Adrenal gland (tissue), 19 donors: ENCODE measurements at places on chromosomes 6 and 20.
A peak's percentile ranks its signal among the peaks of the same experiment; 100 is the strongest.

DNA sequence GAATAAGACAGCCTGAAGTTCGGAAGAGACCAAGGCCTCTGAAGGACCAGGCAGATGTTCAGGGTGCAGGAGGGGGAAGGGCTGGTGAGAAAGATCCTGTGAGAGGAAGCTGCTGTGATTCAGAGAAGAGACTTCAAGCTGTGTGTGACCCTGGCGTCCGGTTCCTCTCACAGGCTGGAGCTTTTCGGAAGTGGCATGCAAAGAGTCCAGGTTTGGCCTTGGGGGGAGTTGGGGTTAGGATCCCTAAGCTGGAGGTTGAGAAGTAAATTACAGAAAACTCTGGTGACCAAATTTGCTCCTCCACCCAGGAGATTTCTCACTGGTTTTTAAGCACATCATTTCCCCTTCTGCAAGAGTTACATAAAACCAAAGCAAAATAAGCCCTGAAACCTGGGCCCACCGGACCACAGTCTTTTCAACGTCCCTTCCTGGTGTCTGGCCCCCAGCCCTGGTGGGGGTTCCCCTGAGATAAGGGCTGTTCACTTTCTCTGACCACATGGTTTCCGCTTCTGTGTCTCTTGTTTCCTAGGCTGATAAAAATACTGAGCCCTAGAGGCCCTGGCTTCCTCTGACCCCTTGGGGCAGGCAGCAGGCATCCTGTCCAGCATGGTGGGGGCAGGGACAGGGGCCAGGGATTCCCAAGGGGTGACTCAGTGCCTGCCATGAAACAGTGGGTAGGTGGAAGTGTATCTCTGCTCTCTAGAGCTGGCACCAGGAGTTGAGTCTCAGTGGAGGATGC is 12.0 kb upstream of the LTA start:
- peak; percentile 76 for DNase-seq
- peak overlapping the region; percentile 76 for H3K27ac ChIP-seq
- no peak overlapping the region for H3K4me3 ChIP-seq
- peaks cover 16% of the 10 kb centered on the region for H3K4me1 ChIP-seq

- H3K4me3 ChIP-seq: no peak overlapping the region
- H3K27me3 ChIP-seq: no peaks in the 10 kb centered on the region
- DNase-seq: no peak
- H3K27ac ChIP-seq: peak overlapping the region; percentile 83
- peaks cover 26% of the 10 kb centered on the region for H3K4me1 ChIP-seq
- H3K36me3 ChIP-seq: peaks cover 14% of the 10 kb centered on the region
Observed at GRCh38 chr20:38157635-38158495, 7.2 kb downstream of the TGM2 start.

DNA sequence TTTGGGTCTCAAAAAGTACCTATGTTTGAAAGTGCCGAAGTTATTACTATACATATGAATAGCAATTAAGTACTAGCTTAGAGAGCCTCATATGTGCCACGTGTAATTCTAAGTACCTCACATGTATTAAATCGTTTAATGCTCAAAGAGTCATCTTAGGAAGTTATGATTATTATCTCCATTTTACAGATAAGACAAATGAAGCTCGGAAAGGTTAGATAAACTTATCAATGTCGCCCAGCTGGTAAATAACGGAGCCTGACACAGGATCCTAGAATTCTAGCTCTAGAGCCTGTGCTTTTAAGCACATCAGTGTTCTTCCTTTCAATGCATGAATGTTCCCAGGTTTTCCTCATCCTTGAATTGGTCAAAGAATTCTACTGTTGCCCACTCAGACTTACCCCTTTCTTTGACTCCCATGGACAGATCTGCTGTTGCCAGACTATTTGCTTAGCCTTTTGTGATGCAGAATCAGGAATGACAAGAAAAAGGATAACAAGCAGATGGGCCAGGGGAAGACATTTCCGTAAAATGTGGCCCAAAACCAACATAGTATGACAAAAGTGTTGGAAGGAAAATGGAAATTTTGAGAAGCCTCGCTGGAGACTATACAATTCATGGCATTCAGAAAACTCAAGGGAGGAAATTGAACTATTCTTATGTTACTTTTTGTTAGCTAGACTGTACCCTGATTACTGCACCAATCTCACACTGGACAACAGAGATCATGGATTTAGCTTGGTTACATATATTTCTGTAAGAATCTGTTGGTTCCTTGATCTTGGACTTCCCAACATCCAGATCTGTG is 237.1 kb upstream of the CITED2 start:
- DNase-seq: no peak
- no peaks in the 10 kb centered on the region for H3K36me3 ChIP-seq
- H3K4me3 ChIP-seq: no peak overlapping the region
- no peak overlapping the region for H3K27ac ChIP-seq

DNA sequence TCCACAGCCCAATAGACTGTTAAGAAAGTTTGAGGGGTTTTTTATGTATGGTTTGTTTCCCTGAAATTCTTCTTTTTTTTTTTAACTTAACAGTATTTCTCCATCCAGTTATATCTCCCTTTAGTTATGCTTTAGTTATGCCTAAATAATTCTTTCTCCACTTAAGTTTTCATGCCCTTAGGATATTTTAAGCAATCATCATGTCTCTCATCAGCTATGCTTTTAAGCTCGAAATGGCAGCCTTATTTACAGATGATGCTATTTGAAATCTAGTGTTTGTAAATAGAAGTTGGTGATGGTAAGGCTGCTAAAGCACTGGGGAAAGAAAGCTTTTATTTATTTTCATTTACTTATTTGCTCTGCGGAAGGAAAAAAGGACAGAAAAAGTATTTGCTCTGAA is 439.3 kb downstream of the TFAP2B start:
- no peaks in the 10 kb centered on the region for H3K27me3 ChIP-seq
- H3K36me3 ChIP-seq: no peaks in the 10 kb centered on the region
- no peak overlapping the region for H3K27ac ChIP-seq
- no peak overlapping the region for H3K4me3 ChIP-seq

DNA sequence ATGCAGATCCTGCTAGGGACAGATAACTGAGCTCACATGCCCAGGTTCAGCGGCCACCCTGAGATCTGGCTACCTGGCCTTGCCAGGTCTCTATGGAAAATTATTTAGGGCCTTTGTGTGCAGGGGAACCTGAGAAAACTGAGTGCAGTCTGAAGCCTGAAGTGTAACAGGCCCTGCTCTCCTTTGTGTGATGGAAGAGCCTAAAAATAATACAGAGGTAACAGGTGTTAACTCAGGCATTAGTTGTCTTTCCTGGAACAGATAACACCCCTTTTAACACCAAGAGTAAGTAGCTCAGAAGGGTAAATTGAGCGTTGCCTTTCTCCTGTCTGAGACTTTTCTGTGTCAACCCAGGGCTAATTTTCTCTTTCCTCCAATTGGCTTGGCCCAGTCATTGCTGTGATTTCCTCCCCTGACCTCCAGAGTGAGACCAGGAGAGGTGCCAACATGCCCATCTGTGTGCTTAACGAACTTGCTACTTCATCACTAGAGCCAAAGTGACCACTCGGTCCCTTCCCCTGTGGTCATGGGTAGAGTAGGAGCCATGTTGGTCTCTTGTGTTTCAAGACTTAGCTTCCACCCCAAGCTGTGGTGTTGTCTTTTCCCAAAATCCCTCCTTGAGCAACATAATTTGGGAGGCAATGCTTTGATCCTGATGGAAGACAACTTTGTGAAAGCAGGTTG is 304.4 kb upstream of the JAG1 start:
- no peak overlapping the region for H3K27ac ChIP-seq
- peaks cover 5% of the 10 kb centered on the region for H3K4me1 ChIP-seq
- no peaks in the 10 kb centered on the region for H3K36me3 ChIP-seq
- no peaks in the 10 kb centered on the region for H3K27me3 ChIP-seq
- H3K4me3 ChIP-seq: no peak overlapping the region
- no peak for DNase-seq

DNA sequence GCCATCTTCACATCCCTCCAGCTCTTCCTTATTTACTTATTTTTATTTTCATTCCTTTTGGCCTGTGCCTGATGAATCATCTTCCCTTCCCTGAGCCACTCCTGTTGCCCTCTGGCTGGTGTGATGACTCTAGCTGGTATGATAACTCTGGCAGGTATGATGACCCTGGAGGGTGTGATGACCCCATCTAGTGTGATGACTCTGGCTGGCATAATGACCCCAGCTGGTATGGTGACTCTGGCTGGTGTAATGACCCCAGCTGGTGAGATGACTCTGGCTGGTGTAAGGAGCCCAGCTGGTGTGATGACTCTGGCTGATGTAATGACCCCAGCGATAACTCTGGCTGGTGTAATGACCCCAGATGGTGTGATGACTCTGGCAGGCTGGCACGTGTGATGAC is 426.8 kb downstream of the QKI start:
- no peak overlapping the region for H3K4me3 ChIP-seq
- DNase-seq: no peak
- no peak overlapping the region for H3K27ac ChIP-seq
- H3K36me3 ChIP-seq: no peaks in the 10 kb centered on the region
- H3K27me3 ChIP-seq: no peaks in the 10 kb centered on the region

DNA sequence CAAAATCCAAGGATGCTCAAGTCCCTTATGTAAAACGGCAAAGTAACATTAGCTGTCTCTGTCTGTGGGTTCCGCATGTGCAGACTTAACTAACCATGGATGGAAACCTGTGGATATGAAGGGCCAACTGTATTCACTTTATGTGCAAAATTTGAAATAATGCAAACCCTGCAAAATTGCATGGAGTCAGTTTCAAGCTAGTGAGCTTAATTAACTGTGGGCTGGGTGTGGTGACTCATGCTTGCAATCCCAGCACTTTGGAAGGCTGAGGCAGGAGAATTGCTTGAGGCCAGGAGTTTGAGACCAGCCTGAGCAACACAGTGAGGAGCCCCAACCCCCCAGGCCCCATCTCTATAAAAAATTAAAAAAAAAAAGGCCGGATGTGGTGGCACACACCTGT is 81.4 kb downstream of the ANKS1A start:
- H3K36me3 ChIP-seq: no peaks in the 10 kb centered on the region
- H3K4me3 ChIP-seq: no peak overlapping the region
- DNase-seq: no peak
- no peaks in the 10 kb centered on the region for H3K4me1 ChIP-seq
- H3K27me3 ChIP-seq: no peaks in the 10 kb centered on the region

DNA sequence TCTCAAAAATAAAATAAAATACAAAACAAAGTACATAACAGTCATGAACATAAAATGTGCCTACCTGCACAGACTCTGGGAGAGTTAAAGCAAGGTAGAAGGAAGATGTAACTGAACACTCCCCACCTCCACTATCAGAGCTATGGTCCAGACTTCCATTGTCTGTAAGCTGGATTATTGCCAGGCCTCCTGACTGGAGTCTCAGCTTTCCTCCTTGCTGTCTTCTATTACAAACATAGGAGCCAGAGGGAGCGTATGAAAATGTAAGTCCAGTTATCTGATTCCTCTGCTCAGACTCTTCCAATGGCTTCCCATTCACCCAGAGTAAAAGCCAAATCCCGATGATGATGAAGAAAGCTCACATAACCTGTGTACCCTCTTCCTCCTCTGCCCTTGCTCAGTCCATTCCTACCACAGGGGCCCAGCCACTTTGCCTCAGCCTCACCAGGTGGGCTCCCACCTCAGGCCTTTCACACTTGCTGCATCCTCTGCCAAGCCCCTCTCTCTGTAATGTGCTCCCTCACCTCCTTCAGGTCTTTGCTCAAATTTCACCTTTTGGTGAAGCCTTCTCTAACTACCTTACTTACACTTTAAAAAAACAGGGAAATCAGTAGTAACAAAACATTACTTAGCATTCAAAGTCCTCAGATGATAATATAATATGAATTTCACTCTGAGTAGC is 194.1 kb downstream of the RIMS1 start:
- no peak overlapping the region for H3K27ac ChIP-seq
- H3K27me3 ChIP-seq: peaks cover 3% of the 10 kb centered on the region
- H3K4me3 ChIP-seq: no peak overlapping the region
- H3K36me3 ChIP-seq: no peaks in the 10 kb centered on the region
- H3K4me1 ChIP-seq: no peaks in the 10 kb centered on the region
- DNase-seq: no peak

DNA sequence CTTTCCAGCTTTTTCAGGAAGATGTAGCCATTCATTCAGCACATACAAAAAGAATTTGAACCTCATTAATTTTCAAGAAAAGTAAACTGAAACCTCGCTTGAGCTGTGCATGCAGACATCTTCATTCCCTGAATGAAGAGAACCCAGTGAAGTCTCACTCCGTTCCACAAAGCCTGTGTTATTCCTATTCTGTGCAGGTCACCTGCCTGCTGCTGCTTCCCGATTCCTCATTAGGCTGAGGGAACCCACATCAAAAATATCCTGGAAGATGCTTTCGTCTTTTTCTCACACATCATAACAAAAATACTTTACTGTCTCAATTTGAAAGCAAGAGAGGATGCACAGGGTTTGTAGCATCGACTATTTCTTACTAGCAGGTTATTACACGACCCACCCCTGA is 40.1 kb downstream of the TRMT6 start:
- no peak overlapping the region for H3K4me3 ChIP-seq
- H3K36me3 ChIP-seq: no peaks in the 10 kb centered on the region
- H3K27me3 ChIP-seq: no peaks in the 10 kb centered on the region
- no peak overlapping the region for H3K27ac ChIP-seq
- DNase-seq: no peak

GRCh38 chr20:33744773-33745385 is 13.1 kb downstream of the ZNF341 start:
- H3K27ac ChIP-seq: no peak overlapping the region
- H3K4me3 ChIP-seq: no peak overlapping the region
- no peaks in the 10 kb centered on the region for H3K4me1 ChIP-seq
- H3K27me3 ChIP-seq: no peaks in the 10 kb centered on the region

DNA sequence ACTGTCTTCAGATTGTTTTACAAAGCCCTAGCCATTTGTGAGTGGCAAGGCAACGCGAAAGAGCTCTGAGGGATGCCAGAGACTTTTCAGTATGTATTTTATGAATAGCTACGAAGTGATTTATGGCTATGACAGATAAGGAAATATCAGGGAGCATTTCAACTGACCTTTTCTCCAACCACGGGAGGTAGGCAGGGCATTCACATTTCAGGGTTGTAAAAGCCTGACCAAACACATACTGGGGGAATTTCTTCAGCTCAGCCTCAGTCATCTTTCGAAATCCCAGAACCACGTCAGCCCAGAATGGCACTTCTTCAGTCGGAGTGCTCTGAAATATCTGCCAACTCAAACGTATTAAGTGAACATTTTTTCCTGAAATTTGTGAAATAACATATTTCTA is 10.8 kb downstream of the DDO start:
- no peaks in the 10 kb centered on the region for H3K36me3 ChIP-seq
- H3K27ac ChIP-seq: no peak overlapping the region
- peaks cover 5% of the 10 kb centered on the region for H3K4me1 ChIP-seq
- H3K4me3 ChIP-seq: no peak overlapping the region
- DNase-seq: no peak

DNA sequence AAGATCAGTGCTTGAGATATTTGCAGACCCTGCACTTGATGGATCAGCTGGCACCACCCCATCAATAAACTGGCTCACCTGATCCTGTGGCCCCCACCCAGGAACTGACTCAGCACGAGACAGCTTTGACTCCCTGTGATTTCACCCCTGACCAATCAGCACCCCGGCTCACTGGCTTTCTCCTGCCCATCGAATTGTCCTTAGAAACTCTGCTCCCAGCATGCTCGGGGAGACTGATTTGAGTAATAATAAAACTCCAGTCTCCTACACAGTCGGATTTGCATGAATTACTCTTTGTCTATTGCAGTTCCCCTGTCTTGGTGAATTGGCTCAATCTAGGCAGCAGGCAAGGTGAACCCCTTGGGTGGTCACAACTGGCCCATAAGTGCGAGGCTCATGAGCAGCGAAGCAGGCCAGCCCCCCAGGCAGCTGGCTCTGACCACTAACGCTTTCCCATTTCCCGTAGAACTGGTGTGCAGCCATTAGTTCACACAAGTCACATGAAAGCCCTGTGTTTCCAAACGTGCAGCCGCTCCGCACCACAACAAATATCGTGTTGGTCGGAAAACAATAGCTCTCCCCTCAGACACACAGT is 79.6 kb downstream of the RSPH3 start:
- H3K36me3 ChIP-seq: no peaks in the 10 kb centered on the region
- DNase-seq: no peak
- no peak overlapping the region for H3K27ac ChIP-seq
